ENCODE measurements at places on chromosomes 2 and 18. TPM values are rescaled to one million over a fixed set of nuclear protein-coding genes. Genes with fewer than 3 reads are reported as not detected.

Gene RTP5
- total RNA-seq, result 0.56 TPM

Gene OSBPL6
- 5.5 TPM for total RNA-seq

Gene CYS1
- 0.46 TPM for total RNA-seq

Gene MFSD2B
- total RNA-seq, result 0.24 TPM

Gene COL5A2
- total RNA-seq, result 1.8 TPM

Gene LRRC30
- not detected for total RNA-seq

Gene SERPINB8
- 28.8 TPM for total RNA-seq

Gene REG3A
- total RNA-seq, result not detected

Gene TSPYL6
- total RNA-seq, result not detected

Gene FOXD4L1
- not detected for total RNA-seq

Gene ADCYAP1
- not detected for total RNA-seq

Gene DES
- 0.10 TPM for total RNA-seq

Gene RGPD6
- total RNA-seq, result 8.6 TPM

Gene PGAP1
- total RNA-seq, result 22.5 TPM

Gene LIPG
- not detected for total RNA-seq

Gene DNAH6
- total RNA-seq, result 1.0 TPM

Gene INHBB
- total RNA-seq, result not detected

Gene RNF181
- total RNA-seq, result 114 TPM

Gene CFAP65
- not detected for total RNA-seq
